HEK293T (cell line): ENCODE measurements at places on chromosomes 2 and 18.

DNA sequence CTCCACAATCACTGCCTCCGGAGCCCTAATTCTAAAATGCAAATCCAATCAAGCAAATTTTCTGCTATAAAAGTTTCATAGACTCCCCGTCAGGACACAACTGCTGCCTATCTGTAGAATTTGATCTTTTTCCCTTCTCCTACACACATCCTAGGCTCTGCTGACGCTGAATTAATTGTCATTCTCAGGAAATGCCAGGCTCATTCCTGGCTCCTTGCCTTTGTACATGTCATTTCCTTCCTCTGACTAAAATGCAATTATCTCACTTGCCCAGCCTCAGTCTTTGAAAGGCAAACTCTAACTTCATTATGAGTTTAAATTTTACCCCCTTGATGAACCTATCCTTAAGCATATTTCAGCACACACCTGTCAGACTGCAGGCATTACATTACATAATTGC is 844.9 kb upstream of the CRIM1 start:
- no peak for DNase-seq

- DNase-seq: no peak
Measured at GRCh38 chr2:27314709-27315108, 6.5 kb upstream of the UCN start.

DNA sequence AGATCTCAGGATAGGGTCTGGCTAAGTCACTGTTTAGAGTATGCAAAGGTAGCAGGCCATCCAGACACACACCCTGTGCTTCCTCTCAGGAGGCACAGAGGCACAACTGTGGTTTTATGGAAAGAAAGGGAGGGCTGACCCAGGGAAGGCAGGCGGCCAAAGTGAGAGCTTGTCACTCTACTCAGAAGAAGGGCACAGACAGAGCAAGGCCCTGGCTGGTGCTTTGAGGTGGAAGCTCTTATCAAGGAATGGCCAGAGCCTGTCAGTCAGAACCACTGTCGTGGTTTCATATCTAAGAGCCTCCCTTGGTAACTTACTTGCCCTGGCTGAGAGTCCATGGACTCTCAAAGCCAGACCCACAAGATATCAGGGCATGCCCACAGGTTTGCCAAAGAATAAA is 40.7 kb downstream of the SLC9A2 start:
- no peak for DNase-seq

GRCh38 chr2:72806280-72806945 is 19.4 kb downstream of the EXOC6B start:
- no peak for DNase-seq

- DNase-seq: no peak
Measured at GRCh38 chr18:63379639-63379962, 12.6 kb upstream of the KDSR start.

DNA sequence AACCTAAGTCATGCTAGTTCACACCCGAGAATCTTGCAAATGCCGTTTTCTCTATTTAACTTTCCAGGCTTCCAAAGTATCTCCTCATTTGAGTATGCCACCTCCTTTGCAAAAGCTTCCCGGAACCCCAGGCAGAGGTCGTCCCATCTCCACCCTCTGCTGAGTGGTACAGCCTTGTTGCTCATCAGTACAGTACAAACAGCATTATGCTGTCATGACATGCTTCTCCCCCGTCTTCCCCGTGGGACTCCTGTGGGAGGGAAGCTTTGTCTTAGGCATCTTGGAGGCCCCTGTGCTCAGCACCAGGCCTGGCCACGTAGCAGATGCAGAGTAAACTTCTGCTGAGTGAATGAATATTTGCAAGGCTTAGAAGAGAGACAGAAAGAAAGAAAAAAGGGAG is 102.7 kb downstream of the CDCA7 start:
- DNase-seq: no peak
